AG10803 (cell line): ENCODE measurements at places on chromosomes 2 and 18.
A peak's percentile ranks its signal among the peaks of the same experiment; 100 is the strongest.

DNA sequence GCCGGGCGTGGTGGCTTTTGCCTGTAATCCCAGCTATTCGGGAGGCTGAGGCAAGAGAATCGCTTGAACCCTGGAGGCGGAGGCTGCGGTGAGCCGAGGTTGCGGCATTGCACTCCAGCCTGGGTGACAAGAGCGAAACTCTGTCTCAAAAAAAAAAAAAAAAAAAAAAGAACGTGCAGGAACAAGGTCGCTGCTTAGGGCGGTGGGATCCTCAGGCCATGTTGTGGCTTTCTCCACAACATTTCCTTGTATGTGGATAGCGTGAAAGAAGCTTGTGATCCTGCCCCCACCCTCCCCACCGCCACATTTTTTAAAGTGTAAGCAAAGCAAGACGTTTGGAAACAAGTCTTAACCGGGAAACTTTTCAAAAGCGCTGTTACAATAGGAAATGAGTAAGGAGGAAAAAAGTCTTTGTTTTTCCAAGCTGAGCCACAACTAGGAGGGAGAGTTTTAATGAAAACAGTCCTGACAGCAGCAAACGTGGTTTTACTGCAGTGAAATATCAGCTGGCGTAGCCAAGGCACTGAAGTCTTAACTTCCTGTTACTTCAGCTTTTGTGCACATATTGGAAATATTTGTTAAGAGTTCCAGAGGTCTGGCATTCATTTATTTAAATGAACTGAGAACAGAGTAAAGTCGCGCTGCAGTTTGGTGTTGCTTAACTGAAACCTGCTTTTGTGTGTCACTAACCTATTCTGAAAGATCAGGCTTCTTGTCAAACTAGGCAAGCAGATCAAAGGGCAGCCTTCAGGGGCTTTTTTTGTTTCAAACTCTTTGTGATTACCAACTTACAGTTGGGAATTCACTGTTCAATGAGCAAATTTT is 3.8 kb downstream of the TGIF1 start:
- DNase-seq: peak; percentile 99

DNA sequence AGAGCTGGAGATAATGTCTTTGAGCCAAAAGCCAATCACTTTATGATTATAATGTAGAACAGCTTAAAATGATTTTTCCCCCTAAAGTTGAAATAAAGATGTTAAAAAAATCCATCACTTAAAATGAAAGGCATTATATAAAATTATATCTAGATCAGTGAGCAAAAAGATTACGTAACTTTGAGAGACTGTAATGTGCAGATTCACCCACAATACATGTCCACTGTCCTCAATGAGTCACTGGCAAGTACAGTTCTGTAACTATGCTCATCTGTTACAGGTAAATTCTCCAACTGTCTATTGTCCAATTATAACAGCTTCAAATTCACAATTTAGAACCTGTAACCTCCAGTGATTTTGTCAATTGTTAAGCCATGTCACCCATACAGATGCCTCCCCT is 19.0 kb downstream of the FAM161A start:
- DNase-seq: no peak

DNA sequence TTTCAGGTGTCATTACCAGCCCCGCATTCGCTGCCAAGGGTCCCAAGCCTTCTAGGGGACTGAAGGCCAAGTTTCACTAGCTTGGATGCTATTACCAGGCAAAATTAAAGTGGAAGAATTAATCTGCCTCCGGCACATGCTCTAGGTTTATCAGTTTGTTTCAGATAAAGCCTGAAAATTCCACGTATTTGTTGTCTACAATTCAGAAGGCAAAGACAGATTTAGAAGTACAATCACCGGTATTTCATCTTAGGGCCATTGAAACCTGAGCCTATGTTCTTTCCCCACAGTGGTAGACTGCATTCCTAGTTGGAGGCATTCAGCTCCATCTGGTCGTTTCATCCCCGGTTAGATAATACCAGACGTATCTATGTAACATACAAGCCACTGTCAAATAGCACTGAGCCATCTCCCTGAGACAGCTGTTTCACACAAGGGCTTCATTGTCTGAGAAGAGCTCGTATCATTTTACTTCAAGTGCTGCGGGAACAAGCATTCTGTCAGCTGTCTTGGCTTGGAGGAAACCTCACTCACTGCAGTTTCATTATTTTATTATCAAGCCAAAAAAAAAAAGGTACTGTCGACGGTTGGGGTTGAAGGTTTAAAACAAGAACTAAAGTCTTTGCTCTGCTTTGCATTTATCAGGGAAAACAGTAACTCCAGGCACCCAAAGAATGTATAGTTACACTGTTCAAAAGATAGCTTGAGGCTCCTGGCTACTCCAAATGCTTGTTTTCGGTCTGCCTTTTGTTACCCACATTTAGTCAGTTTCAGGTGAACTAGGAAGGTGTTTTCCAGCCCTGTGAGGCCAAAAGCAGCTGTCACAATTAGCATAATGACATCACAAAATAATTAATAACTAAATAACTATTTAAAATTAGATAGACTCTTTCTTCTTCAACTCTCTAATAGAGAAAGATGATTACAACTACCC is 76.7 kb downstream of the TGIF1 start:
- DNase-seq: peak; percentile 67

DNA sequence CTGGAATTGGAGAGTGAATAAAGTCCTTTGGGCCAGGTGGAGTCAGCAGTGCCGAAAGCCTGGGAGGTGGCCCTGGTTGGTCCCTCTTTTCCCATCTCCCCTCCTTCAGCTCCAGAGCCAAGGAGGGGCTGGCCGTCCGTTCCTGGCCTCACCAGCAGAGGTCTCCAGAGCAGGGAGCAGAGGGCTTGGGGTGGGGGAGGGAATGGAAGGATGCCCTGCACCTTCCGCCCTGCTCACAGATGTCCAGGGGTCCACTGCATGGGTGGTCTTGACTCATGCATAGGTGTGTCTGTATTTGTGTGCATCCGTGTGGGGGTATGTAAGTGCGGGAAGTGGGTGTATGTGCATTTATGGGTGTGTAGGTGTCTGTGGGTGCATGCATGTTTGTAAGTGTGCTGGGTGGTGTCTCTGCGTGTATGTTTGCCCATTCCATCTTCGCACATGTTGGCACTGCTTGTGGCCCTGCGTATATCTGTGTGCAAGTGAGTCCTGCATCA is 201.8 kb downstream of the ZFP36L2 start:
- peak; percentile 55 for DNase-seq

DNA sequence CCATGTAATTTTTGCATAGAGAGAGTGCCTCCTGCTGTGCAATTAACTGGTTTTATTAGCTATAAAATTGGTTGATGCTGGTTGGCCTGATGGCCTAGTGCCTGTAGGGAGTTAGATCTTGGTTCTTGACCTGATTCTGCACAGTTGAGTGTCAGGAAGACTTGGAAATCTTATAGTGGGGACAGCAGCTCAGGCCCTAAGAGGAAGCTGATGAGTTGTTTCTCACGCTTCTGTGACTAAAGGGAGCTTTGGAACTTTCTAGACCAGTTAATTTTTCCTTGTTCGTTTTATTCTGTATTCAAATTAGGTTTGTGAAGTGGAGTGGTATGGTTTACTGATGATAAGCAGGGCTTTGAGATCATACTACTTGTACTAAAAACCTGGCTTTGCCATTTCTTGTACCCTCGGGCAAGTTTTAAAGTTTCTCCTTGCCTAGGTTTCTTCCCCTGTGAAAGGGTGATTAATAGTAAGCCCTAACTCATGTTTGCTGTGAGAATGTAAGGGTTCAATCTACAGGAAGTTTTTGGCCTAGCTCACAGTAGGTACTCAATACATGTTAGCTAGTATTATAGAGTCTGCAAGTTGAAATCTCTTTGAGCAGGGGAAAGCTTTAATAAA is 82.1 kb downstream of the MAP3K20 start:
- DNase-seq: no peak

DNA sequence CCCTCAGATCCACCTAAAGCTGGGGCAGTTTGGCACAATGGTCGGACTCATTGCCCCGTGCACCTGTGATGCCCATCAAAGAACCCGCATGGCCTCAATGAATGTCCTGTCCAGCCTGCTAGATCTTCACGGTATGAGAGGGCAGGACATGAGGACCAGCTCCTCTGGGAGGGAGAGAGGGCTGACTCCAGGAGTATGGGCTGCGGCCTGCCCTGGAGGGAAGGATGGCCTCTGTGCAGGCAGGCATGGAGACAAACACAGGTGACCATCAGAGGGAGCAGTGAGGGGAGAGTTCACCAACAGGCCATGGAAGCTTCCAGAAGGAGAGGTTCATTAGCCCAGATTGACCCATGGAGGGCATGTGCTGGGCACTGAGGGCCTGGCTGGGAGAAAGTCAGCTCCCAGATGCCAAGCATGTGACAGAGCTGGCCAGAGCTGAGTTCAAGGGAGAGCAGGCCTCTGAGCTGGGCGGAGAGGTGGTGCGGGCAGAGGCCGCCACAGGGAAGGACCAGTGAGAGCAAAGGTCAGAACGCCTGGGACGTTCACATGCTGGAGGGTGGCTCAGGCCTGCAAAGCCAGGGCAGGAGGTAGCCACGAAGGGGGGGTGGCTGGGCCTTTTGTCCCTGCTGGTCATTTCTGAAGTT is 36.2 kb downstream of the HJURP start:
- DNase-seq: no peak

DNA sequence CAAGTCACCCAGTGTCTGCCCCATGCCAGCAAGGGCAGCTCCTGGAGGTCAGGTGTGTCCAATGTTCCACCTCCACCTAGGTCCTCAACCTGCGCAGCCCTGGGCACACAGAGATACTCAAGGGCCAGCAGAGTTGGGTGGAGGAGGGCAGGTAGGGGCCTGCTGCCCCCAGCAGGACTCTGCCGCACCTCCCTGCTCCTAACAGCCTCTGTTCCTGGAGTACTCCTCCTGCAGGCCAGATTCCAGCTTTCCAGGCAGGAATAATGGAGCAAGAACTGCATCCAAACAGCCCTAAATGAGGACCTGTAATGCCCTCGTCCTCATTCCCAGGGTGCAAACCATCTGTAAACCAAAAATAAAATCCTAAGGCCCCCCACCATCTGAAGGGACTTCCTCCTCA is 44.4 kb upstream of the ACAA2 start:
- no peak for DNase-seq

- peak; percentile 53 for DNase-seq
These were observed 94.3 kb downstream of the MBD2 start for GRCh38 chr18:54130177-54130576.

DNA sequence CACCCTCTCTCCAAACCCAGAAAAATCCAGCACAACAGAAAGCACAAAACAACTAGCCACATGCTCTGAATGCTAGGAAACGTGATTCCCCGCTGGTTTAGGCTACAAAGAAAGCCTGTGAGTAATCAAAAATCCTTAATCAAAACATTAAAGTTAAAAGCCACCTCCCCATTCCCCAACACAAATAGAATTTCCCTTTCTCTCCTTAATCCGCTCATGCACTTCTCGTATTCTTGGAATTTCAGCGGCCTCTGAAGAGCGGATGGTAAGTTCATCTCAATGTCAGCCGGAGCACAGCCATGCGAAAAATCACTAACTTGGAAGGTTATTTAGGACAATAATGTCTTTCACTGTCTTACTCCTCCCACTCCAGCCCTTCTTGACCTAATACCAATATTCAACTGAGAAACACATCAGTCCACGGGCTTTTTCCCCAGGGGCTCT is 126.7 kb downstream of the OSBPL1A start:
- DNase-seq: peak; percentile 43

GRCh38 chr2:23106242-23106785 is 278.7 kb upstream of the KLHL29 start:
- no peak for DNase-seq

DNA sequence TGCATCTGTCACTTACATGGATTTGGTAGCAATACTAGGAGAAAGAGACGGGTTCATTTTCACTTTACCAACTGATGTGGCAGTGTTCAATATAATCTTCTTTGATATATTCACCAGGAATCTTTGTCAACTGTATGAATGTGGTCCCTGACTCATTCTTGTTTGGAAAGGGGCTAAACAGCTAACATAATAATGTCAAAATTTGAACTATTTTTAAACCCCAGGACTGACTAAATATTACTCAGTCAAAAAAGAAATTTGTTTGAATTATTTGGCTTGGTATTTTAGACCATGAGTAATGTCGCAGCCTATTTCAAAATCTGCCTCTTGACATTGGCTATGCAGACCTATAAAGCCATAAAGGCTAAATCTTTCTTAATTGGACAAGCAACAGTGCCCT is 413.7 kb upstream of the RGPD4 start:
- peak; percentile 26 for DNase-seq

DNA sequence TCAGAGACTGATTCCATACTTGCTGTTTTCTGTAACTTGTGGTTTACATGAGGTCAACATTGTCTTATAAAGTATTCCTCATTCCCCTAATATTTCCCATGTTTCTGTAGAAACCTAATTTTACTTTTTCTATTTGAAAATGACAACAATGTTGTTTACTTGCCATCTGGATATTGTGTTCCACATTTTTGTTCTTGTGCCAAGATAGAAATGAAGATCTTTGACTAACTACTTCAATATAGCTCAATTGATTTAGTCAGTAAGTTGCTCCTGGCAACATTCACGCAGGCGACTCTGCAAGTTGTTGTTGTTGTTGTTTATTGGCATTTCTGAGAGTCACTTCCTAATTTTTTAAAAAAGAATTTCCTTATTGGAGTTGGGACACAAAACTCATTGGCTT is 69.5 kb downstream of the CAVIN2 start:
- peak; percentile 9 for DNase-seq

DNA sequence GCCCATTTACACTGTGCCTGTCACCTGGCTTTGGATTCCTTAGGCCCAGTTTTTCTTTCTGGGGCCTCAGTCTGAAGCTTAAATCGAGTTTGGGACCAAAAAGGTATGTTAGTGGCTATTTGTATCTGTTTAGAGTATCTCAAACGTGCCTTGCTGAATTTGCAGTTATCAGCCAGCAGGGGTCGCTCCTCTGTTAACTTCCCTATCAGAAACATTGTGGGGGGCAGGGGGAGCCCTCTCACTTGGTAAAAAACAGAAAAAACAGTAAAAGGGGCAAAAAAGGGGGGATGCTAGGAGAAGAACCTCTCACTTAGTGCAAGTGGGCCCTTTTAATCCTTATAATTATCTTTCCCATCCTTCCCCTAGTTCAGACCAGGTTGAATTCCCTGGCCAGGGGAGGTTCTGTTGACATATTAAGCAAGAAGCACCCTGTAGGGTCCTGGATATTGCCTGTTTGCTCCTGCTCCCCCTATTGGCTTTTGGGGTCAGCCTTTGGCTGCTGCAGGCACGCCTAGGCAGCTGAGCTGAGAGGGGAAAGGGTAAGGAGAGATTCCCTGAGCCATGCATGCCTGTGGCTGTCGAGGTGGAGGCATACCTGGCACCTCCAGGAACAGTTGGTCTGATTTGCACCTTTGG is 8.8 kb upstream of the IFIH1 start:
- no peak for DNase-seq

DNA sequence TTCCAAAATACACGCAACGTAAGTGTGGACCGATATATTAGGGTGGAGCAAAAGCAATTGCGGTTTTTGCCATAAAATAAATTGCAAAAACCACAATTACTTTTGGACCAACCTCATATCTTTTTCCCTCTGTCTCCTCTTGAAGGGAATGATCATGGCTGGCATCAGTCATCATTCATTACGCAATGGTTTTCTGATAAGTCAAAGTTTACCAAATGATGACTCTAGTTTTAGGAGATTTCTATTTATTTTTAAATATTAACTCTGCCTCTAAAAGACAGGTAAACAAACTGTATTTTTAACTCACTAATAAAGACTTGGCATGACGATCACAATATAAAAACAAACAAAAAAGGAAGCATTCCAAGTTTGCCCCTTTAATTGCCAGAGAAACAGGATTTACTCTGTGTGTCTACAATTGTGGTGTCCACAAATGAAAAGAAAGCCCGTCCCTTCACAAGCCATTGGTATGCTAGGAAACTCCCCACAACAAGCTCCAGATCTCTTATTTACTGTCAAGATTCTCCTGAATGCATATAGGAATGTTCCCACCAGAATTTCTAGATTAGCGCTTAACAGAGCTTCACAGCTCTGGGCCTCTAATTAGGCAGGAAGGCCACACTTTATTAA is 61.3 kb downstream of the IRS1 start:
- no peak for DNase-seq
